Stimulated activated CD4-positive, alpha-beta T cell treated with anti-CD3 and anti-CD28 coated beads, Interleukin-1b, Interleukin-23, amount 100 ng/mL, for 4 hours (primary cell): ENCODE measurements at places on chromosomes 3 and 15.

- no peak for DNase-seq
Observed at GRCh38 chr3:21517184-21517583, 233.8 kb downstream of the ZNF385D start.

- no peak for DNase-seq
Observed at GRCh38 chr3:113736548-113737089, 9.4 kb downstream of the NAA50 start.

- DNase-seq: no peak
Observed at GRCh38 chr3:31743331-31744089, 210.8 kb downstream of the STT3B start.

DNA sequence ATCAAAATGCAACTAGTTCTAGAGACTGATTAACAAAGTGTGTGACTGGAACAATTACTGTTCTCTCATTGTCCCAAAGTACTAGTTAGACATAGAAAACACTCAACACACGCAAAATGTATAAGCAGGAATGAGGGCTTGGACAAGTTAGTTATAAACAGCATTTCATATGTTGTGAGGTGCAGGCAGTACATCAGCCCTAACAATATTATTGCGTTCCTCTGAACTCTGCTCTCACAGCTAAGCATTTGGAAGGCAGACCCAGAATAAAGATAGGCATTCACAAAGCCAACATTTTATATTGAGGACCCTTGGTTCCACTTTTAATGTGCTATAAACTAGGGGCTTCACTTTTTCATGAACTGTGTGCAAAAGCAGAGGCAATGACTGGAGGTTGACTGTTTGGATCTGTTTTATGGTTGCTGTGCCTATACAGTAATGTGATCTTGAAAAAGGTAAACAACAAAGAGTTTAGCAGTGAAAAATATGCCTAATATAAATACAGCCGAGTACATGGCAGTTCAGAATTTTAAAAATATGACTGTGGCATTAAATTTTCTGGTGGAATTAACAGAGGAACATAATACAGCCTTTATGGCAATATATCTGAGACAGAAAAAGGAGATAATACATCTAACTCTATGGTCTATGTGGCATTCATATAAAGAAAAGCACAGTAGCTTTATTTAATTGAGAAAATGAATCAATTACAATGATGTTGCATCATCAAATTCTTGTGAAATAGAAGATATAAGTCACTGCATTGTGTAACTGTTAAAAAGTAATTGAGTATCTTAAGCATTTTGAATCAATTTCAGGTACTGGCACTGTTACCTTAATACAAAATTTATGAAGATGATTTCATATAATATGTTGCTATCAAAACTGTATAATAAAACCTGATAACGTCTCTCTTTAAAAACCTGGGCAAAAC lies 80.0 kb upstream of the SKOR1 start:
- no peak for DNase-seq

GRCh38 chr15:93497291-93497690 lies 408.3 kb upstream of the RGMA start:
- no peak for DNase-seq

GRCh38 chr15:39025881-39026280 lies 461.3 kb upstream of the RASGRP1 start:
- no peak for DNase-seq

- DNase-seq: no peak
Observed at GRCh38 chr15:70050970-70051369, 46.7 kb downstream of the TLE3 start.

GRCh38 chr3:3189961-3190360 lies 10.5 kb upstream of the CRBN start:
- no peak for DNase-seq

DNA sequence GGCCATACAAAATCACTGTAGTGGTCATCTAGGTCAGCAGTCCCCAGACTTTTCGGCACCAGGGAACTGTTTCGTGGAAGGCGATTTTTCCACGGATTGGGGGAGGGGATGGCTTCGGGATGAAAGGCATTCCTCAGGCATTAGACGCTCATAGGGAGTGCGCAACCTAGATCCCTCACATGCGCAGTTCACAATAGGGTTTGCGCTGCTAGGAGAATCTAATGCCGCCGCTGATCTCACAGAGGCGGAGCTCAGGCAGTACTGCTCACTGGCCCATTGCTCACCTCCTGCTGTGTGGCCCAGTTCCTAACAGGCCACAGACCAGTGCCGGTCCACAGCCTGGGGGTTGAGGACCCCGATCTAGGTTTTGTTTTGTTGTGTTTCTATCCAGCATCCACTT lies 200.1 kb downstream of the SLC9A9 start:
- no peak for DNase-seq

GRCh38 chr3:25007974-25008658 lies 419.9 kb upstream of the RARB start:
- no peak for DNase-seq

- DNase-seq: peak; percentile 47
Observed at GRCh38 chr3:52245322-52246263, at the start of gene PPM1M. Gene PPM1M (plus strand): TSS chr3:52245759. CDS start chr3:52245825, 66 bp downstream.

GRCh38 chr15:29734917-29735572 lies 87.2 kb downstream of the TJP1 start:
- no peak for DNase-seq

GRCh38 chr15:98786717-98787116 lies 138.4 kb downstream of the IGF1R start:
- no peak for DNase-seq

GRCh38 chr15:60000824-60001609 lies 3.1 kb upstream of the FOXB1 start:
- no peak for DNase-seq

GRCh38 chr15:62889141-62889661 lies 153.3 kb upstream of the TPM1 start:
- DNase-seq: no peak

DNA sequence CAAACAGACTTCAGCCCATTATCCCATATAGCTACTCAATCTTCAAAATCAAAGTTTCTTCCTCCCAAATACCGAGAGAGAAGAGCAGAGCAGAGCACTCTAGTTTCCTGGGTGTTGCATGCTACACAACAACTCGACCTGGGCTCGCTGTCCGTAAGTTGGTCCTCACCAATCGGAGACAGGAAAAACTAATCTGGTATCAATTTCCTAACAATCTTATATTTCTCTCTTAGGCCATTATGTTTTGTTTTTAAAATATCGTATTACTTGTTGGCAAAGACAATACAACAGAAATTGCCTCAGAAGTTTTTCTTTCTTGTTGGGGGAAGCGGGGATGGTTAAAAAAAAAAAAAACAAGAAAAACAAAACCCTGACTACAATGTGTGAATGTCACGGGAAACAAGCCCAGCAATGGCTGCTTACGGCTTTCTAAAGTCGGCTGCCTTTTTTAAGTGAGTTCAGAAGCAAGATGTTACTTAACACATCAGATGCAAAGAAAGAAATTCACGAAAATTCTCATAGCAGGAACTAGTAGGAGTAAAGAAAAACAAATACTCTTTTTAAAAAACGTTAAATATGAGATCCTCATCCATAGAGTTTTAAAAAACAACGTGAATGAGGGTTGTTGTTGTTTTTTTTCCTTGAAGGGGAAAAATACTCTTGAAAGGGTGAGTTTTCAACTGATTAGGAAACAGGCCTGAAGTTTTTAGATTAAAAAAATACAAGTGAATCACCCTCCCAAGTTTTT lies 1.9 kb downstream of the VGLL4 start:
- no peak for DNase-seq

DNA sequence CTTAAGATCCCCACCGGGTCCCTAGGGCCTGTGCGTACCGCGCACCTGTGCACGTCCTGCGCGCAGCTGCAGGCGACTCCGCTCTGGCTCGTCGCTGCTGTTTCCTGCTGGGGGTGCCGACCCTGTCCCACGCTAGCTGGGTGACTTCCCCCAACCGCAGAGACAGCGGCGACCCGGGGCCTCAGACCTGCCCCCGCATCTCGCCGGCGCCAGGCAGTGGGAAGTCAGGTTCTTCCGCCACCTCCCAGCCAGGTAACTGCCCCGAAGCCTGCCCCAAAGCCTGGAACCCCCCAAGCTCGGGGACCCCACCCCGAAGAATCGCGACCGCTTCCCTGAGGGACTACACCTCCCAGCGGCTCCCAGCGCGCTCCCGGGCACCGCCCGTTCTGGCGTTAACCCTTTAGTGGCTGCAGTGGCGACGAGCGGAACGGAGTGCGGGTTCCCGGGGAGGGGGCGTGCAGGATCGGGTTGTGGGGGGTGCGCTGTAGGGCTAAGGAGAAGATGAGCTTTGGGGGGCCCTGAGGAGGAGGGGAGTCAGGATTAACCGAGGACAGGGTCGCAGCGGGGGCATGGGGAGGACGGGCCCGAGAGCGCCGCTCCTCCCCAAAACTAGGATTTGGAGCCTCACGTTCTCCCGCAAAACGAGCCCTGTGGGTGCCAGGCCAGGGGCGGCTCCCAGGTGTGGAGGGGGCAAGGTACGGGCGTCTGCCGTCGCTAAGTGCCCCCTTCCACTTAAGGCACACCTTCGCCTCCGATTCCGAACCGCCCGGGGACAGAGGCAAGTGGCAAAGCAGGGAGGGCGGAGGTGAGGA lies 589 bp downstream of the NEIL1 start:
- DNase-seq: peak; percentile 42

DNA sequence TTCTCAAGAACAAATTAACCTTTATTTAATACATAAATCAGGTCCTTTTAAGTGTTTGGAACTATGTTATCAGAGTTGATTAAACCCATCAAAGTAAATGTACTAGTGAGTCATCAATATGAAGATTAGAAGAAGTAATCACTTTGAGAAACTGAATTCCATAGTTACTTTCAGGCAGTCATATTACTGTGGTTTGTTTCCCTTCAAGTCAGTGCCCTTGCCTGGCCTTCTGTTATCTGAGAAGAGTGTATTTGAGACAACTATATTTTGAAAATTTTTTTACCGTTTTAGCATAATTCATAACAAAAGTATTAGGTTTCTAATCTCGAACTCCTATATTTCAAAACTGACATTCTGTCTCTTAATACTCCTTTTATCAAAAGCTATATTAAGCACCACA lies 73.6 kb downstream of the GMPS start:
- no peak for DNase-seq

- no peak for DNase-seq
Observed at GRCh38 chr3:142216321-142216720, 9.1 kb downstream of the GK5 start.

GRCh38 chr3:52089691-52090090 lies 33.3 kb upstream of the DUSP7 start:
- DNase-seq: no peak

GRCh38 chr15:38453971-38454695 lies at the start of gene FAM98B:
Gene FAM98B (plus strand): TSS chr15:38454127. CDS start chr15:38454162, 35 bp downstream.
- DNase-seq: peak; percentile 89

DNA sequence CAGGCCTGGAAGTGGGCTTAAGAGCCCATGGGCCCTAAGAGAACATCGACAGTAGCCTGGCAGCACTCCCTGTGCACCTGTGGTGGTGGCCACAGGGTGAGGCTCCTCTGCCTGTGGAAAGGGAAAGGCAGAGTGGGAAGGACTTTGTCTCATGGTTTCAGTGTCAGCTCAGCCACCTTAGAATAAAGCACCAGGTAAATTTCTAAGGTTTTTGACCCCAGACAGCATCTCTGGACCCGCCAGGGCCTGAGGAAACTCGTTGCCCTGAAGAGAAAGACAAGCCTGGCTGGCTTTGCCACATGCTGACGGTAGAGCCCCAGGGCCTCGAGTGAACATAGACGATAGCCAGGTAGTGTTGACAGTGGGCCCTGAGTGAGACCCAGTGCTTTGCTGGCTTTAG lies 22.1 kb downstream of the GOLGA6A start:
- no peak for DNase-seq

GRCh38 chr3:149767720-149768119 lies 15.4 kb upstream of the COMMD2 start:
- no peak for DNase-seq

DNA sequence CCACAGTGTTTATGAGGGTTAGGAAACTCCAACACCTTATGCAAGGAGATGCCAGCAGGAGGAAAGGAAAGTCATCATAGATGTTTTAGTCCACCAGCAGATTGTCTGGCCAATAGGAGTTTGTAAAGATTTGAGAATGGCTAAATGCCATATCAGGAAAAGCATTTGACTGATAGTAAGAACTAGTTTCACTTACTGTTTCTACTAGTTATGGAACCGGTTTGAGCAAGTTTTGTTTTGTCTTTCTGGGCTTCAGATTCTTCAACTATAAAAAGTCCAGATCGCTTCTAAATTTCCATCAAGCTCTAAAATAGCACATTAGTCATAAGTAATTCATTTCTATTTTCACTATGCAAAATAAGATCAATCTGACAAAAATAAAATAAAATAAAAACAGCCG lies 254.8 kb upstream of the TMCO5A start:
- no peak for DNase-seq

DNA sequence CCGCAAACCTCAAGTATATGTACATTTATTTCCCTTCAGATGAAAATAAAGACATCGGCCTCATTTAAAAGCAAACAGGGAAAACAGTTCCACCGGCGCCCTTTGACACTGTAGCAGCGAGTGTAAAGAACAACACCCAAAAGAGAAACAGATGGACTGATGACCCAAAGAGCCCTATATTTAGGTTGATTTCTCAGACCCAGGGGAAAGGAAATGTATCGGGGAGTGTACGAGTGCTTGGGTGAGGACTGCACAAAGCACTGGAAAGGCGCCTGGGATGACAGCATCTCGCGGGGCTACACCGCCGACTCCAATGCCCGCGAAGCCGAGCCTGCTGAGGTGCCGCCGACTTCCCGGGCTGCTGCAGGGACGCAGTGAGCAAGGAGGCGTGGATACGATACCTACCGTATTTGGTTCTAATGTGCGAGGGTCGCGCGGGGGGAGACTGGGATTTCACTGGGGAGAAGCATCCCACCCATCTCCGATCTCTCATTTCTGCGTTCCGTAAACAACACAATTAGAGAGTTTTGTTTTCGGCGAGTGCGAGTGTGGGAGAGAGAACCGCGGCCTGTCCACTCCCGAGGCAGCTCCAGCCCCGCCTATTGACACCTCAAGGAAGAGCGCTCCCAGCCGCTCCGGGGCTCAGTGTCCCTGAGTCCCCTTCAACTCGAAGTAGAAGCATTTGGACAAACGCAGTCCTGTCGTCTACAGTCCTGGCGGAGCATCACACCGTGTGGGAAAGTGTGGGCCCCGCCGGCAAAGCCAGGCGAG lies 2.0 kb downstream of the MECOM start:
- no peak for DNase-seq

DNA sequence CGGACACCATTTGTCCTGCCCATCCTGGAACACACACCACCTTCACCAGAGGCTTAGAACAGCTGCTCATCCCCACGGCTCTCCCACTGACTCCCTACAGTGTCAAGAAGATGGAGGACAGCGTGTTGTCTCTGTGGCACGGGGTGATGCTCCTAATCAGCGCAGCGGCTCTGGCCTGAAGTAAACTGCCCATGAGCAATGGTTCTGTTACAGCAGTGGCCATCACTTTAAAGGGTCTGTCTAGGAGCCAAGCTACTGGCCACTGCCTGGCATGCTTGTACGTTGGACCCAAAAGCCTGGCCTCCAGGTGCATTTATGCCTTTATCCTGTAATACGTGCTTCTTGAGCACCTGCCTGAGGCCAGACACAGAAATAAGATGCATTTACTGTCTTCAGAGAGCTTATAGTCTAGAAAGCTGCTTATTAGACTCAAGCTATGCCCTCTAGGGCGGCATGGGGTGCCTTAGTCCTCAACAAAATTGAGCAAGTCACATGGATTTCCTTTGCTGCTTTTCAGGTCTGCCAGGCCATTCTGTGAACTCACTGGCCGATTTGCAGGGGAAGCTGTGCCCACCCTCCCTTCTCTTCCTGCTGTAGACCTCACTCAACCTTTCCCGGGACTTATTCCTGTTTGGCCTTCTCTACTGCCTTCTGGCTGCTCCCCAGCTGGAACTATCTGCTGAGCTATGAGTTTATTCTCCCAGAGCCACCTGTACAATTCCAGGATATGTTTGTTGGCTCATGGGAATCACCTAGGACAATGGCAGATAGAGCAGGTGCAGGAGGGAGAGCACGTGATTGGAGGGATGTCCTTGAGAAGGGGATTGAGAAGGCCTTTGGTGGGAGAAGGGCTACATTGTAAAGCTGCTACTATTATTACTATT lies 51.9 kb downstream of the STARD5 start:
- no peak for DNase-seq
